ENCODE measurements at places on chromosomes 4 and X. TPM values are rescaled to one million over a fixed set of nuclear protein-coding genes. Genes with fewer than 3 reads are reported as not detected.
A peak's percentile ranks its signal among the peaks of the same experiment; 100 is the strongest.

DNA sequence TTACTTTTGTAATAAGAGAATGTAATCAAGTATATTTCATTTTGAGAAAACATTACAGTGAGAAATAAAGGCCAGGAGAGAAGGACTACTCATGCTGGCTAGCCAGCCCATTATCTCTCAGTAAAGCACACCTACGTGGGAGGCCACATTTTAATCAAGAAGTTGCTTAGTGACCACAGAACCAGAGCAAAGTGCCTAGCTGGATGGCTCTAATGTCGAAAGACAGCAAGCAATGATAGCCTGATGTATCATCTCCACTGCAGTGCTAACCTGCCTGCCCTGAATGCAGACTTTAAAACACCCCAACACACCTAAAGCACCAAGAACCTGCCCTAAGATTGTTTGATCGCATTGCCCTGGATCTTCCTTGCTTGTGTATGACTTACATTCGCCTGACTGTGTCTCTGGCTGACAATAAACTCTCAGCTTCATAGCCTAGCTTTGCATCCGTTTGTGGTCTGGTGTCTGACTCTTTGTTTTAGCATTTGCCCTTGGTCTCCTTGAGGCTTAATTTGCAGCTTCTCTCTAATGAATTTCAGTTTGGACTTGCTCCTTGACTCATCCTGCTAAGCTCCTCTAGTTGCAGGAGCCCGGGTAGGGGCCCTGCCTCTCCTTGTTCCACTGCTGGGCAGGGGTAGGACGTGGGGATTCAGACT is 31.4 kb upstream of the SOWAHD start:
- peak; percentile 21 for DNase-seq

GRCh38 chr4:41712425-41712824 is 36.1 kb downstream of the PHOX2B start:
- no peak for DNase-seq

Gene CYLC1
- not detected for total RNA-seq

DNA sequence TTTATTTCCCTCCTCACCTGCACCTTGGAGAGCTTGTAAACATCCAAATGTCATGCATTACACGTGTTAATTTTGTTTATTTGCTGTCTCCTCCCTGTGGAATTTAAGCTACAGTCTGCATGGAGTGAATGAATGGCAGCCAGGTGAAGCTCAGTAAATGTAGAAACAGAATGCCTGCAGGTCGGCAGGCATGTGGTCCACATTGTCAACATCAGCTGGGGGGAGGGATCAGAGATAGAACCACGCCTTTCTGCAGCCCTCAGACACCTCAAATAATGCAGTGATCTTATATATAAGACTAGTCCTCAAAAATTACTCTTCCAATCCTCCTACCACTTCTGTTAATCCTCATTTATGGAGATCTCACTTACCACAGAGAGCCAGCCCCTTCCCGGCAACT is 131.2 kb upstream of the KIT start:
- no peak for DNase-seq

DNA sequence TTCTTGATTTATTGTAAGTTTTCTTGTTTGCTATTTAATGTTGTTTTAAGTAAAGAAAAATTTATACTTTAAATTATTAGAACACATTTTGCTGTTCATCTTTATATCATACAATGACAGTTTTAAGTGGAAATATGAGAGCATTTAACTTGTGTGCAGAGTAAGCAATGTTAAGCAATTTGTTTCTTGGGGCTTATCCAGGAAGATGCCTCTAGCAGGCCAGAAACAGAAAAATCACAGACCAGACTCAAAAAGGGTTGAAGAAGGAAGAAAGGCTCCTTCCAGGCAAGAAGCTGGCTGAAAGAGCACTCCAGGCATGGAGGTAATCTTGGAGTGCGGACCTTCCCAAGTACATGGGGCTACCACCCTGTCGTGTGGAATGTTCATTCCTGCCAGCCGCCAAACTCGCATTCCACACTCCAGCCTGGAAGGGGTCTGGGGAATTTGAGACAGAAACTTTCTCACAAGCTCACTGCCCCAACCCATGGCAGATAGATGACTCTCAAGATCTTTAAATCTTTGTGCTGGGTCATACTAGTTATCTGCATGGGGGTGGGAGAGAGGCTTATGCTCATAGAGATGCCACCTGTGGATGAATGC is 1521.3 kb upstream of the AGA start:
- DNase-seq: no peak

- DNase-seq: no peak
Observed at GRCh38 chr4:24137671-24138601, 248.1 kb upstream of the PPARGC1A start.

DNA sequence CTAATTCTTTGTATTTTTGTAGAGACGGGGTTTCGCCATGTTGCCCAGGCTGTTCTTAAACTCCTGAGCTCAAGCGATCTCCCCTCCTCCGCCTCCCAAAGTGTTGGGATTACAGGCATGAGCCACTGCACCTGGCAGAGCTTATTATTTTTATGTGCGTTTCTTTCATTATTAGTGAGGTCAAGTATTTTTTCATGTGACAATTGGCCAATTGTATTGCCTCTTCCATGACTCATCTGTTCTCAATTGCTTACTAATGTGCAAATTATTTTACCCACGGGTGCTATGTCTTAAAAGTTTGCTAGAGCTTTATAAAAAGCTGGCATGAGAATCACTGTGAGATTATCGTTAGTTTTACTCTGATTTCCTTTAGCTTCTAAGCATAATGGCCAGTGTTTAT is 13.0 kb upstream of the ARX start:
- DNase-seq: no peak

Gene TRIM75
- total RNA-seq: not detected

DNA sequence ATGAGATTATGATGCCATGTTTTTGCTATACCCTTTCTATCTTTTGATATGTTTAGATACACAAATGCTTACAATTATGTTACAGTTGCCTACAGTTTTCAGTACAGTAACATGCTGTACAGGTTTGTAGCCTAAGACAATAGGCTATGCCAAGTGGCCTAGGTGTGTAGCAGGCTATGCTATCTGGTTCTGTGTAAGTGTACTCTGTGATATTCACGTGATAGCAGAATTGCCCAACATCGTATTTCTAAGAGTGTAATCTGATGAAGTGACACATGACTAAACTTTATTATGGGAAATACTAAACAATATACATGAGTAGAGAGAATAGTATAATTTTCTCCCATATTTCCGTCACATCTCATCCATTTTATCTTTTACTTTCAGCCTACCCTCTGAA is 97.0 kb downstream of the CLDN22 start:
- no peak for DNase-seq

Gene RASGEF1B
- total RNA-seq: 1.1 TPM

- DNase-seq: no peak
Observed at GRCh38 chr4:162706051-162706450, 460.6 kb downstream of the NAF1 start.

Gene NPY2R
- total RNA-seq: not detected

DNA sequence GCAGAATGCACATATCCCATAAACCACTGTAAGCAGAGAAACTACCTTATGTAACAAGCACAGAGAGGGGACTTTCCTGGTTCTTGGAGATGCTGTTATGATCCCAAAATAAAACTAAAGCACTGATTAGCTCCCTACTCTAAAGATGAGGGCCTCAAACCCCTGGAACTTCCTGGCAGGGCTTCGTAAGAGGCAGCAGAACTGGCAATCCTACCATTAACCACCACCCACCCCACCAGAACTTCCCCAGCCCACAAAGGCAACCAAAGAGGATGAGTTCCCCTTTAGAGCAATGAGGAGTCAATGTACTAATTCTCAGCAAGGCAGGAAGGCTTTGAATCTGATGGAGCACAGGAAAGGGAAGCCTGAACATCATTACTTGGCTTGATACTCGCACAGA is 436.5 kb upstream of the FRG1 start:
- DNase-seq: no peak

GRCh38 chrX:95071621-95072020 is 1397.6 kb downstream of the FAM133A start:
- DNase-seq: no peak

- DNase-seq: no peak
Observed at GRCh38 chr4:112510291-112511092, 5.5 kb downstream of the NEUROG2 start.

- peak; percentile 71 for DNase-seq
Observed at GRCh38 chr4:184267673-184268583, 50.3 kb upstream of the ENPP6 start.

DNA sequence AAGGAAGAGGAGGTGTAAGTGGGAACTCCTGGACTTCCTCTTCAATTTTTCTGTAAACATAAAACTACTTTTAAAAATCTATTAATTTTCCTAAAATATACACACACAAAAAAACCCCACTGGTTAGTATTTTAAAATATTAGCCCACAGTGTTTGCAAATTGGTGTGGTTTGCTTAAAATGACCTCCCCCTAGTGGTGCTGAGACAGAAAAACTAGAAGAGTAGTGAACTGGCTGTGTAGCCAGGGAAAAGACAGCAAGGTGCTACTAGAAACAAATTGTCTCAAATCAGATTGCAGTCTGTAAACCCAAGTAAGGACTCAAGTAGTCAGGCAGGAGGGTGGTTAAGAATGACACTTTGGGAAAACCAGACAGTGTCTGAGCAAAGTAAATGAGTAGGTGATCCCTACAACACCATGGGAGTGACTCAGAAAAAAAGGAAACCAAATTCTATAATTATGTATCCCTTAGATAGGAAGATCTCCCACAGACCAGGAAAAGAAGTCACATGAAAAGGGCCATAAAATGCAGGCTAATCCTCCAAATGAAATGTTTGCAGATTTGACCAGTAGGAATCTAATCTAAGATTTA is 26.0 kb downstream of the AMTN start:
- peak; percentile 42 for DNase-seq

Gene MAGT1
- 34.2 TPM for total RNA-seq

DNA sequence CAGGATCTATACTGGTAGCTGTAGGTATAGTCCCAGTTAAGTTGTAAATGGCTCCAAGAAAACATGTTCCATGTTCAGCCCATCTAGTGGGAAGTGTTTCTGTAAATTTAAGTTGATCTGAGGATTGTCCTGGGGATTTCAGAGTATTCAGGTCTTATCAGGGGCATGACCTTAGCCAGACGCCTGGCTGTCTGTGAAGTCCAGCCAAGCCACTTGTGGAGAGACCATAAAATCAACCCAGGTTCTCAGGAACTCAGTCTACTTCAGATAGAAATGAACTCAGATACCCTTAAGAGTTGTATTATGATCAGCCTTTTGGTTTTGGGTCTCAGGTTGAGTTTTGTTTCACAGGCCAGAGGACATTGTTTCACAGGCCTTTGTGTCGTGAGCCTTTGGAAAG is 95.9 kb downstream of the EGF start:
- no peak for DNase-seq

DNA sequence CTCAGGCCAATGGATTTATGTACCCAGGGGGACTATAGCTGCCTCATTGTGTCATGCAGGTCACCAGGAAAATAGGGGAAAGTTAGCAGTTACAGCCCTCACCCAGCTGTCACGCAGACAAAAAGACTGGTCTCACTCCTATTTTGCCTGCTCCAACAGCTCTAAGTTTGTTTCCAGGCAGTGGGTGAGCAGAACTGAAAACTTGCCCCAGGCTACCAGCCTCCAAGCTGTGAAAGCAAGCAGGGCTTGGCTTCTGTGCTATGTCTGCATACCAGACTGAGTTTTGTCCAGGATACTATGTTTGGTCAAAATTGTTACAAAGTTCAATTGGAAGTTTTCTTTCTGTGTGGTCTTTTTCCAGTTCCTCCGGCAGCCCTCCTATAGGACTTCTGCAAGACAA is 628.4 kb downstream of the FAM133A start:
- no peak for DNase-seq

Gene VMA21
- 68.9 TPM for total RNA-seq

DNA sequence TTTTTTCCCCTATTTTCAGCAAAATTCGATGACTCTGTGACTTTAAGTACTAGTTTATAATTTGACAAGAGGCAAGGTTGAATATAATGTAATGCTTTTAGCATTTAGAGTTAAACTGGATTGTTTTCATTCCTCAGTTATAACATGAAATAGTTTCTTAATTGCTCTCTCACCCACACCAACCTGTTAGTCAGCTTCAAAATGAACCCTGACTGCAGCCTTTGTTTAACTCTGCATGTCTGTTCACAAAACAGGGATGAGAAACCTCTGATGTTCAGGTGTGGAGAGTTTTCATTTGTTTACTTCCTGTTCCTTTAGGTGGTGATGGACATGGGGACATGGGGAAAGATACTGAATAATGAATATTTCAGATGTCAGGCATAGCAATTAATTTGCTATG is 49.9 kb upstream of the MND1 start:
- DNase-seq: no peak

Gene GAGE1
- 91.5 TPM for total RNA-seq

- DNase-seq: no peak
Observed at GRCh38 chrX:121571333-121571732, 523.9 kb downstream of the GLUD2 start.

Gene SULT1B1
- 0.74 TPM for total RNA-seq

All from Daoy (cell line).